ENCODE measurements at places on chromosomes 2 and 18.

GRCh38 chr2:124887466-124887865 lies 862.4 kb downstream of the CNTNAP5 start:
- no peak for DNase-seq

GRCh38 chr2:232882085-232882484 lies 12.0 kb downstream of the SNORC start:
- DNase-seq, result no peak

DNA sequence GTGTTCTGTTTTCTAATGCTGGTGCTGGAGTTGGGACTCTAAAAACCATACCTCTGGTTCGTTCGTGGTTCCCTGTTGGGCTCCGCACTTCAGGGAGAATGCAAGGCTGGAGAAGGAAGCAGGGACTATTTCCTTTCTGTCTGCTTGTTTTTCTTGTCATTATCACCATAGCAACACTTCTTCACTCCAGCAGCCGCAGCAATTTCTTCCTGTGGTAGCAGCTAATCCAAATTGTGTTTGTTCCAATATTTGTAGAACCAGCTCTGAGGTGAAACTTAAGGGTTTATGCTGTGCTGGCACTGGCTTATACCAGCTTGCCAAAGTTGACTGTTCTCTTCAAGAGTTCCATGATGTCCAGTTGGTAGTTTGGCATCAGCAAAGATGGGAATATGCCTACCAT lies 301.4 kb upstream of the SYT4 start:
- no peak for DNase-seq

DNA sequence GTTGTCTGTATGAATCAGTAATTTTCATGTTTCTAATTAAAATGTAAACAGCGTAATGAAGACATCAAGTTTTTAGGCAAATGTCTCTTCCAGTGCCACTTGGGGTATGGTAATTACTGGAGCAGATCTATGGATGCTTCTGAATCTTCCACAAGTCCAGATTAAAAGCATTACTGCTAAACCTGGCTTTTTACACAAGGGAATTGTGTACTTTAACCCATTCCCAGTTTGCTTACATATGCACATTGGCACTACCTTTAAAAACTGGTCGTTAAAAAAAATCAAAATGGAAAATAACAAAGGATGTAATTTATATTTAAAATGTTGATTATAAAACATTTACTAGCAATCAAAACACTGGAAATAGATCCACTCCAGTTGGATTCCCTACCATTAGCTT lies 19.7 kb downstream of the FIGN start:
- no peak for DNase-seq

DNA sequence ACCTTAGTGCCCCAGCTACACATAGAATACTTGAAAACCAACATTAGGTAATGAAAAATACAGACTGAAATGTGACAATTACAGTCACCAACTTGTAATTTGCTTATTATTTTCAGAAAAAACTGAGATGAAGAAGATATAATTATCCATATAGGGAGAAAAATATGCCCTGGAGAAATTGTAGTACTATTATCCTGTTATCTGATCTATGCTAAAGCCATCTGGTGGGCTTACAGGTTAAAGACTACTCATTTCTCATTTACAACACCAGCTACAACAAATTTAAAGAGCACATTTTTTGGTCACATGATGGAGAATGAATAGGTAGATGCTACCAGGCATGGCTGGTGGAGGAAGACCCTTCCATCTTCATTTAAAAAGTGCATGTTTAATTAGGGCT lies 79.6 kb upstream of the NYAP2 start:
- DNase-seq, result no peak

DNA sequence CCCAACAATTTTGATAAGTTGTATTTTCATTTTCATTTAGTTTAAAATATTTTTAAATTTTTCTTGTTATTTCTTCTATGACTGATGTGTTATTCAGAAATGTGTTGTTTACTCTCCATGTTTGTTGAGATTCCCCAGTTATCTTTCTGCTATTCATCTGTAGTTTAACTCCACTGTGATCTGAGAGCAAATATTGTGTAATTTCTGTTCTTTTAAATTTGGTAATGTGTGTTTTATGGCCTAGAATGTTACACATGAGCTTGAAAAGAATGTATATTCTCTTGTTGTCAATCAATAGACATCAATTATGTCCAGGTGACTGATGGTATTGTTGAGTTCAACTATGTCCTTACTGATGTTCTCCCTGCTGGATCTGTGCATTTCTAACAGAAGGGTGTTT lies 188.2 kb downstream of the CYP26B1 start:
- DNase-seq, result no peak

DNA sequence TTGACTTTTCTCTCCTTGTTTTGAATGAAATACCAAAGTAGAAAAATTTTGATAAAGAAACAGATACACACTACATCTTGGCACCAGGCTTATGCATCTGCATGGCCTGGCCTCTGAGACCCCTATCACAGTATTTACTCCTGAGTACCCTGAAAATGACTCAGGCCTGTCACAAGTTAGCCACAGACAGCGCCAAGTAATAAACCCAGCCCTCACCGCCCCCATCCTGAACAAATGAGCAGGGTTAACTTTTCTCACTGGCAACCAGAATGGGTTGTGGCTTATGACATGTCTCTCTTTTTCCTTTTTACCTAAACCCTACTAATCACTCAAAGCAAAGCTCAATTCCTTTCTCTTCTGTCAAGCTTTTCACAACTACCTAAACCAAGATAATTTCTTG lies 35.3 kb downstream of the SPRED2 start:
- DNase-seq, result no peak

DNA sequence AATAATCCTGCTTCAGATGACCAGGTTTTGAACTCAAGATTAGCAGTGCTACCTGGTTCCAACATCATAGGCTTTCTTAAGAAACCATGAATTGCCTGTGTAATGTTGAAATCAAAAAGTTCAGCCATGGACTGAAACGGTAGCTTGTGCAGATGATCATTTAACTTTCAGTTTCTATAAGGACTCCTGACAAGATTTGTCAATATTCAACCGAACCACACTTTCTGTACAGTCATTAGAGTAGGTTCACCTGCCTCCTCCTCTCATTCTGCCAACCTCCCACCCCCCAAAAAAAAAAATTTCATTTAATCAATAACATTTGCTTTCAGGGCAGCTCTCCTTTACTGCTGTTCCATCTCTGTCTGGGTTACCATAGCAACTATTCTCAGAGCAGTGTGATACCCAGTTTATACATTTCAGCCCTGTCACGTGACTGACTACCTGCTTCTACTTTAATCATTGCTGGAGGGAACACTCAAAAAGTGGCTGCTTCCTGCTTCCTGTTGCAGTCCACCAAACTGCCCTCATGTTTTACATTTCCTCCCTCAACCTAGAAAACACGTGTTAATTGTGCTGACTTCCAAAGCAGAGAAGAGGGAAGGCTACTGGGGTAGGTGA lies 275.5 kb downstream of the SS18 start:
- no peak for DNase-seq

DNA sequence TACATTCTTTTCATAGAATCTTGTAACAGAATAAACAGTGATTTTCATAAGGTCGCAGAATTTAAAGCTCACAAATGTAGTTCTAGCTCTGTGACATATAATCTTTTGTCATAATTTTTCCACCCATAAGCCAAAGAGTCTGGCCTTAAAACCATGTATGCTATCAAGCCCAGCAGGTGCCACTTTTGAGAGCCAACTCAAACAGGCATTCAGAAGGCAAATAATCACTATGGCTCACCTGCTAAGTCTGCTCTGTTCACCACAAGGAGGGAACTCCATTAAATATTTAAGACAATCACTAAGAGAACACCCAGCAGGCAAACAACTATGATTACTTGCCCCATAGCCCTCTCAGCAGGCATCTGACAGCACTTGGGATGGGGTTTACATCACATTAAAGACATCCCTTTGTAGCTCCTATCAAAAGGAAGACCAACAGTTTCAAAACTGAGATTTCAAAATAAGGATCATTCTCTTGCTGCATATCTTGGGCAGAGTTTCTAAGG lies 241.6 kb downstream of the PDE11A start:
- DNase-seq, result no peak

DNA sequence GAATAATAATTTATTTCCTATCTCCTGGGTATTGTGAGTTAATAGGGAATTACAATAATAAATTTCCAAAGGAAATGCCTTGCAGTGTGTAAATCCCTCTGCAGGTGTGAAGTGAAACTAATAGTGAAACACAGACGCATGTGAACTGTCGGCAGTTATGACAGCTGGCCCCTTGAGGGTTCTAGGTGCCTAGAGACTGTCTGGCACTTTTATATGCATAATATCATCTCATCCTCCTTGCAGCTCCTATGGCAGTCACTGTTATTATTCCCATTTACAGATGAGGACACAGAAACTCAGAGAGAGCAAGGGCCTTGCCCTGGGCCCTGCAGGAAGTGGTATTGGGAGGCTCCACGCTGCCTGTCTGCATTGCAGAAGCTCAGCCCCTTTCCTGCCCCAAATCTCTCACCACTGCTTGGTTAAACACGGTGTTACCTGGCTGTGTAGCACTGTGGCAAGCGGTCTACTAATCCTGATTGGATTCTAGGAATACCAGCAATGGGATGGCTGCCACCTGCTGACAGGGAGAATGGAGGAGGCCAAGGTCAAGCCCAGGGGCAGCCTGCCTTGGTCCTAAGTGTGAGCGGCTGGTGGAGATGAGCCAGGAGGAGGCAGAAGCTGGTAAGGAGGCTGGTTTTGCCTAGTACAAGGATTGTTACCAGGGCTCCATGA lies 32.8 kb upstream of the ACKR3 start:
- no peak for DNase-seq

- DNase-seq, result no peak
Measured at GRCh38 chr2:82215212-82215611, 1910.7 kb upstream of the LRRTM1 start.

- DNase-seq, result no peak
Measured at GRCh38 chr2:105781274-105781978, 36.7 kb downstream of the NCK2 start.

DNA sequence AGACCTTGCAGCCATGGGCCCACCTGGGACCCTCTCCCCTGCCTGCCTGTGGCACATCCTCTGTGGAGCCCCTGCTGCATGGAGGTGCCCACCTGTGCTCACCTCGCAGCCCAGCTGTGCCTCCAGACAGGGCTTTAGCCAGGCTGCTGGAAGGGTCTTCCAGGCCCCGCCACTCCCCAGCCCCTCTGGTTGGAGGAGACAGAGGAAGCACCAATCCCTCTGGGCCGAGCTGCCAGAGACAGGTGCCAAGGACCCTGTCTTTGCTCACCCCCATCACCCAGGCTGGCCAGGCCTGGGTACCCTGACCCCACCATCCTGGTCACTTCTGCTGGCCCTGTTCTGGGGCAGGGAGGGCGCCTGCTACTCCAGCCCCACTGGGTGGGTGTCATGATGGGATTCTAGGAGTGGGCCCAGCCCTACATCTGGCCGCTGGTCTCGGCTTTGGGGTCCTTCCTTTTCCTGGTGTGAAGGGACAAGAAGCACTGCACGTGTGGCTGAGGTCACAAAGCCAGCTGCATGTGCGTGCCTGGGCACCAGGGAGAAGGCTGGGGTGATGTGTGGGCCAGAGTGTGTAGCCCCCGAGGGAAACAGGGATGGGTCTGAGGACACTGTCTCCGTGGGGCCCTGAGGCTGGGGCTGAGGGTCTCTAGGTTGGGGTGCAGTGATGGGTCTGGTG lies 9.3 kb upstream of the NEU4 start:
- no peak for DNase-seq

DNA sequence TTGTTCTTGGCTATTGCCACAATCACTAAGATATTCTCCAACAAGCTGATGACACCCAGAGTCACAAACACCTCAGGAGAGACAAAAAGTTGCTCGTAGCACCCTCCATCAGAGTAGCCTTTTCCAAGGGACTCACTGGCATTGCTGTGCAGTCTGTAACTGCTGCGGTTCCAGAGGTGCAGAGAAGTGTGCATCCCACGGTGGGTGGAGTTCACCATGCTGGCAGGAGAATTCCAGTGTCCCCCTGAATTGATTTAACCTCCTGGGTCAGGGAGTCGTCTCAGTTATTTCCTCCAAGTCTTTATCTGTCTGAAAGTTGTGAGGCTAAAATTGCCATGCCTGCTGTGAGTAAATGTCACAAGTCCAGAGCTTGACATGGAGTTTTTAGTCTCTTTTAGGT lies 443 bp downstream of the MC4R start:
- DNase-seq, result no peak

DNA sequence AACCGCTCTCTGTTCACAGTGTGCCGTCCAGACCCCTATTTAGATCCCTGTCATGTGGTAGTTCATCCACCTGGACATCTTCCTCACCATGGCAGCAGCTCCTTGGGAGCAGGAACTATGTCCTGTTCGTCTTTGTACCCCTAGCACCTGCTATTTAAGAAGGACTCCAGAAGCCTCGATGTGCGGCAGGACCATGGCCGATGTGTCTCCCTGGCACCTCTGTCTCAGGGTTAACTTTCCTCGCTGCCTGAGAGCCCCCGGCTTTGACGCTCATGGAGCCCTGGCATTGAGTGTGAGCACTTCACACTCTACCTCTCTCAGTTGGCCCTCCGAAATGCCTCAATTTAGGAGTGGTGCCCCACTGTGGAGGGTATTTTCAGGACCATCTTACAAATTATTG lies 152.0 kb downstream of the FAM210A start:
- no peak for DNase-seq

DNA sequence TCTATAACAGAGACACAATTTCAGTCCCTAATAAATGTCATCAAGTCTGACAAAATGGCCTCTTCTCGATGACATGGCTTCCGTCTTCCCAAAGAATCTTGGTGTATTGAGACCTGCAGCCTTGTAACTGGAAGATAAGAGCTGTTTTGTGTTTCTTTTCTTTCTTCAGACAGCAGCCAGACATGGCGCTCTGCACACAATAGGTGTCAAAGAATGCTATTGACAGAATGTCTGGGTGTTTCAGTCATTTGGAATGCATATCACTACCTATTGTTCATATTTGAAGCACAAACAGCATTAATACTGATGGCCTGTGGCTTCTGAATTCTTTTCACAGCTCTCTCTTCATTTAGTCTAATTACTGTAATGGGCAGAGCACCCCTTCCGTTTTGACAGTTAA lies 344.8 kb downstream of the RPRM start:
- no peak for DNase-seq

DNA sequence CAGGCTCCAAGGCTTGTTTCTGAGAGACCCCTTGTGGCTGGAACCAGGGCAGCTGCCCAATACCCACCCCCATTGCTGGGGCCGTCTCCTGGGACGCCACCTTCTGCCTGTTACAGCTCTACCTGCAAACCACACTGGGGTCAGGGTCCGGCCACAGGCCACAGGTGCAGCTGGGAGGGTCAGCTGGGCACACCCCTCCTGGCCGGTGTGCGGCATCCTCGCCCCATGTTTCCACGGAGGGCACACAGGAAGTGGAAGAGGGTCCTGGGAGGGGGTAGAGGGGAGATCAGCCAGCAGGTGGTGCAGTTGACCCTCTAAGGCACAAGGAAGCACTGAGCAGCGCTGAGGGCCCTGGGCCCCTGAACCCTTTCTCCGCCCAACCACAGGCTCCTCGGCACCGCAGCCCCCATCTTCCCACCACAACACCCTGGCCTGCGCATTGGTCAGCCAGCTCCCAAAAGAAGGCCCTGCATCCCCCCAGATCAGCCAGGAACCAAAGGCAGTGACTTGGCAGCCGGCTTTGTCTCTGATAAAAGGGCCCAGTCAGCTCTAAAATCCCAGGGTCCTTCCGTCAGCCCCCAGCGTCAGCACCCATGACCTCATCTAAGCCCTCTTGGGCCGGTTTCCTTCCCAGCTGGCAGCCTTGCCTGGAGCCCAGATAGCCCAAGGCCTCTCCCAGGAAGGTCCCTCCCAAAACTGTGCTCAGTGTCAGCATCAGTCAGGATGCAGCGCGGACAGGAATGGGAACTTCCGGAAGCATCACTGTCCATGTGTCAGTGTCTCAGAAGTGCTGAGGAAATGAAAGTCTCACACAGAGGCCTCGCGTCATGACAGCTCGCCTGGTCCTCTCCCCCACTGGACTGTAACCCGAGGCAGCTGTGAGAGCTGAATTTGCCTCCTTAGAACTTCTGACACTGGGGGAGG lies 1.7 kb downstream of the ERFE start:
- no peak for DNase-seq
